Kidney epithelial cell (primary cell): ENCODE measurements at places on chromosomes 4 and X.

GRCh38 chr4:88792268-88792781 is 94.7 kb upstream of the NAP1L5 start:
- peak; percentile 85 for DNase-seq

GRCh38 chrX:153765138-153766079 is 1.4 kb downstream of the PLXNB3 start:
- DNase-seq, result no peak

- no peak for DNase-seq
Measured at GRCh38 chr4:24186466-24186865, 296.6 kb upstream of the PPARGC1A start.

GRCh38 chr4:174532445-174532844 is 10.2 kb upstream of the HPGD start:
- no peak for DNase-seq

DNA sequence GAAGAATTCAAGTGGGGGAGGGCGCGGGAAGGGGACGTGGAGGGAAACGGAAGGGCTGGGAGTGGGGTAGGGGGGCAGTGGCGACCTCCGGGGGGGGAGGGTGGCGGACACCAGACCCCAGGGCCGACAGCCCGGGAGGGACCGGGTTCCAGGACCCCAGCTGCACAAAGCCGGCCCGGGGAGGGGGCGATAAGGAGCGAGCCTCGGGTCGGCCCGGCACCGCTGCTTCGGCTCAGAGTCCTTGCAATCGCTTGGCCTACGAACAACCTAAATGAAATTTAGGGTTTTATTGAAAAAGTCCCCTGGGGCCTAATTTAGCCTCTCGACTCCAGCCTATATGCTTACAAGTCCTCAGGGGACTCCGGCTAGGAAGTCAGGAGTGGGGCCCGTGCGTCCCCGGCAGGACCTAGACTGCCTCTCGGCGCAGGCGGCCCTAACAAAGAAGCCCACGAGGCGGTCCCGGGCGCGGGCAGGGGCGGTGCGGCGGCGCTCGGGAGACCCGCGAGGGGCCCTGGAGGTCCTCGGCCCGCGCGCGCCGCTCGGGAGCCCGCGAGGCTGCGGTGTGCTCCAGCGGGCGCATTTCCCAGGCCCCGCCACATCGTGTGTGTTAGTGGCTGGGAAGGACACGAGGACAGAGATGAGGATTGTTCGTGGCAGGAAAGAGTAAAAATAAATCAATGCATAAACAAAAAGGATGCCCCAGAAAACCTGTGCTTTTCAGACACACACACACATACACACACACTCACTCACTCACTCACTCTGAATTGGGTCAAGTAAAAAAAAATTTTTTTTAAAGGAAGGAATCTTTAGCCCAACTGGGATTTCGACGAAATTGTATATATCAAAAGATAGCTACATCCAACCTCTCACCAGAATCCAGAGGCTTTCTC is 70.0 kb downstream of the MGST2 start:
- DNase-seq, result no peak

GRCh38 chrX:20140420-20140819 is 1.2 kb downstream of the EIF1AX start:
- no peak for DNase-seq
